ENCODE measurements at places on chromosomes 7 and 10.

DNA sequence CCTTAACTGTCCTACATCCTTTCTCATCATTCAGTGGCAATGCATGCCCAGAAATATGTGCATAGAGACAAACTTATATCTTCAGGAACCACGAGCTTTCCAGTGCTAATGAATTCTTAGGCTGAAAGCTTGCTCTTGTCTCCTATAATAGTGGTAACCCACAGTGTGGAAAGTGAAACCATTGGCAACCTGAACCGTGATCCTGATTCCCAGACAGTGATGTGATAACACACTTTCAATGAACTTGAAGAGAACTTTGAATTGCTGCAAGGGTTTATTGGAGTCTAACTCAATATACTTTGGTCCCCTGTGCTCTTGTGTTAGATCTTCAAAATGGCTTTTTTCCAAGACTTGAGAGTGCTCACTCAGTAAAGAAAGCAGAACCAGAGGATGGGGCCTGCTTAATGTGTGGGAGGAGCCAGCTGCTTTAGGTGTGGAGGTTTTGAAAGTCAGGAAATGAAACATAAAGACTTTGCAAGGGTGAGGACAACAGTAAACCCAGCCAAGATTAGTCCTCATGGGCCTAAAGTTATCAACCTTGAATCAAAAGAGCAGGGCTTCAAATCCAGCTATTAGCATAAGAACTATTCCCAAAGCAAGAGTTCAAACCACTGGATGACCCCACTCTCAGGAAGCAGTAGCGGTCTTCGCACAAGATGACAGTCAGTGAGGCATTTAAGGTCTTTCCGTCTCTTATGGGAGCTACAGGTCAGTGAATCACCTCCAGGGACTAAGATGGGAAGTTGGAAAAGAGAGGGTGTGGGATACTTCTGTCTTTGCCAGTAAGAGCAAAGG, 332.4 kb upstream of the NRP1 start:
- DNase-seq = no peak

DNA sequence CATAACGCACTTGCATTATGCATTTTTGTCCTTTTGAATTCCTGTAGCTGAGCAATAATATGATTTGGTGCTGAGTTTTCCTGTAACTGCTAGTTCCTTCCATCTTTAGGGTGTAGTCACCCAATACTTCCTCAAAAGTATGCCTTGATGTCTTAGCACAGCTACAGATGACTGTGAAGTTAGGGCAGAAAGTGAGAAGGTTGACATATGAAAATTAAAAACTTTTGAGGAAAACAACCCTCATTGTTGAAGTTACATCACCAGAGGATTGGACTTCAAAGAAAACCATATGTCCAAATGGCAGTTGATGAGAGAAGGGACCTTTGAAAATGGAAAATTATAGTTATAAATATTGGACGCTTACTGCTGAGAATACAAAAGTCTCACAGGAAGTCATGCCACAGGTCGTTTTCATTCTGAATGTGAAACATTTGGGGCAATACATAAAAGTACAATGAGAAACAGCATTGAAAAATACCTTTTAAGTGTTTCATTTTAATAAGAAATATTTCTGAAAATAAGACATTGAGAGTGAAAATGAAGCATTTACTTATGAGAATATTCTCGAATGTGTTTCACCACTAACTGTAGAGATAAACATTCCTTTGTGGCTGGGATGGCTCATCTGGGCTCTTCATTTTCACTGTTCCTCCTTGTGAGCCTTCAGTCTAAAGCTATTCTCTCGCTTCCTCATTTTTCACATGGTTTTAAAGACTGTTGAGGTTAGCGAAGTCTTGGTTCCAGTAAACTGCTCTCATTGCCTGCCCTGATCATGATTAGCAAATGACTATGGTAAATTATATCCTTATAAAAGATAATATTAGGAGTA, 61.4 kb upstream of the NME8 start:
- DNase-seq = peak; percentile 43

GRCh38 chr7:142334236-142334635, 76.4 kb upstream of the PRSS58 start:
- DNase-seq = peak; percentile 77

DNA sequence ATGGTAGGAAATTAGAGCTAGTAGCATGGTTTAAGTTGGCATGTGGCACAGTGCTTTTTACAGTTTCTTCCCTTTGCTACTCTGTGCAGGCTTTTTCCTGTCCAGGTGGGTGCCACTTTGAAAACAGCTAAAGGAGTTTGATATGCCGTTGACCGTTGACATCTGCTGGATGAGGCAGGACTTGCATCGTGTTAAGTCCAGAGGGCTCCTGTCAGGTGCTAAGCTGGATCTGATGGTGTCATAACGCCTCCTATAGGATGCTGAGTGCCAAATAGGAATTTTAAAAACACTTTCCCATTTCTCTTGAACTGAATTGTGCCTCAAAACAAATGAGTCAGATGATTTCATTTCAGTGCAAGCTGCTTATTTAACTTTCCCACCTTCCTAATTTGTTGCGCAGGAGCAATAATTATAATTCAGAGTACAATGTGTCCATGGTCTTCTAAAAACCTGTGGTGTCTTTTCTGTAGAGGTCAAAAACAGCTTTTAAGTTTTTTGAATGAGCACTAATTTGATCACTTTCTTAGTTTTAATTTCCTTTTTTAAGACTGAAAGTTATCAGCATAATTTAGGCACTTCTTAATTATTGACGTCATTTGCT, 178.3 kb downstream of the CDCA7L start:
- DNase-seq = peak; percentile 66

- no peak for DNase-seq
These were observed 157.3 kb downstream of the PCLO start for GRCh38 chr7:83005410-83005809.

- DNase-seq = no peak
These were observed 73.4 kb downstream of the CPED1 start for GRCh38 chr7:121061677-121062582.

DNA sequence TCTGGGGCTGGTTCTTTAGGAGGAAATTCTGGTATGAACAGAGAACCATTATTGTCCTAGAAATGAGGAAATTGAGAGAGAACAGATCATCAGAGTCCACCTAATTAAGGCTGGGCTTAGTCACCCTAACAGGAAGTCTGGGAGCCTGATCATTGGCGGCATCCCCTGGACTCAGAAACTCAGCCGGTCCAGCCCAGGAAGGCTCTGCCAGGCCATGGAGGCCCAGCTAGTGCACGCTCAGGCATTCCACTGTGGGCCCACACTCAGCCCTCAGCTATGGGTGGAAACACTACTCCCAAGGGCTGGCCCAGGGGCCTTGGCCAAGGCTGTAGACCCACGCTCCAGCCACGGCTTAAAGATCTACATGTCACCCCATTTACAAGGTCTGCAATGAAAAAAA, 109.2 kb downstream of the PTPN20 start:
- no peak for DNase-seq

GRCh38 chr7:142569851-142570250, 179.4 kb upstream of the PRSS1 start:
- no peak for DNase-seq

DNA sequence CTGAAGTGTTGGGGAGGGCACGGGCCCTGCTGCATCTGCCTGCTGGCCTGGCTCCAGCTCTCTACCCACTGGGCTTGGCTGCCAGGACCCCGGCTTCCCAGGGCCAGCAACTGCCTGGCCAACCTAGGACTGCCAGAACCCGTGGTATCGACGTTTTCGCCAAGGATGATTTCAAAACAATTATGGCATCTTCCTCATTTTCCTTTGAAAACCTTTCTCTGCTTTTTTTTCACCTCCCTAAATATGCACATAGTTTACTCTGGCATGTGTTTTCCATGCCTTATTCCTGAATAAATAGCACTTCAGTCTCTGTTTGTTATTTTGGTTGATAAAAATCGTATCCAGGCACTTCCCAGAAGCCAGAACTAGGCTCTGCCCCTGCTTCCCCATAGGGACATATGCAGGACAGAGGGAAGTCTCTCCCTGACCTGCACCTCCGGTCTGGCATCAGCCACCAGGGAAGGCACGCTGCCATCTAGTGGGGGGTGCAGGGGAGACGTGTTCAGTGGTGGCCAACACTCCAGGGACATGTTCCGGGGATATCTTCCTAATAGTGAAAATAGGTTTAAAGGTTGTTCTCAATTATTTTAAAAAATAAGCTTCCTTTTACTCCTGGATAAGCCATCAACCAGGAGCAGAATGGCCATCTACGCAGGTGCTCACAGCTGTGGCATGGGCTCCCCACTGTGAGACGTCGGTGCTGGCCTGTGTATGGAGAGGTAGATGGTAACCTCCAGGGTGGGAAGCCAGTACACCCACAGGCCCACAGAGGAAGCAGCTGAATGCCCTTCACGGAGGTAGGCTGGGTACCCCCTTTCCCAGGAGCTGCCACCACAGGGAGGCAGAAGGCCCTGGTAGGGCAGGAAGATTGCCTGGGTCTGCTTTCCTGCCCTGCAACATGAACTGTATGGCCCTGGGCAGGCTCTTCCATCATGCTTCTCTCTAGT, 30.7 kb upstream of the ANTXRL start:
- DNase-seq = peak; percentile 31

DNA sequence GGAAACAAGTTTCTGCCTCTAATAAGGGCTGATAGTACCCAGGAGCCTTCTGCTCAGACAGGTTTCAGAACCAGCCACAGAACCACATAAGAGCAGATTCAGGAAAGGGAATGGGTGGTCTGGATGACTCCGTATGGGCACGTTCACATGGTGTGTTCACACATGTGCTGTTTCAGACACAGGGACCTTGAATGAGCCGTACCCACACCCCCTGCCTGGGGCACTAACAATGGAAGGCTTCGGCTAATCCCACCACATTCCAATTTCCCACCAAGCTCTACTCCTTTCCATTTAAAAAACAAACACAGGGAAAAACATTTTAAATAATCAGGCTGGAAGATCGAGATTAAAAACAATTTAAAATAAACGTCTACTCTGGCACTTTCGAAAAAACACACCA, 217.3 kb downstream of the GRID1 start:
- no peak for DNase-seq

GRCh38 chr7:149005427-149006344, 22.6 kb downstream of the PDIA4 start:
- DNase-seq = peak; percentile 67

- no peak for DNase-seq
These were observed 38.4 kb upstream of the PDE1C start for GRCh38 chr7:32108651-32109050.

- no peak for DNase-seq
These were observed 10.9 kb downstream of the OGDHL start for GRCh38 chr10:49751216-49751615.
